ENCODE measurements at places on chromosomes 5 and 9.

- no peak for DNase-seq
Measured at GRCh38 chr9:92592946-92593861, 57.4 kb upstream of the ECM2 start.

- DNase-seq, result no peak
Measured at GRCh38 chr5:174177531-174177930, 132.0 kb downstream of the NSG2 start.

GRCh38 chr9:35350212-35350611, 139.7 kb upstream of the RUSC2 start:
- DNase-seq, result no peak

DNA sequence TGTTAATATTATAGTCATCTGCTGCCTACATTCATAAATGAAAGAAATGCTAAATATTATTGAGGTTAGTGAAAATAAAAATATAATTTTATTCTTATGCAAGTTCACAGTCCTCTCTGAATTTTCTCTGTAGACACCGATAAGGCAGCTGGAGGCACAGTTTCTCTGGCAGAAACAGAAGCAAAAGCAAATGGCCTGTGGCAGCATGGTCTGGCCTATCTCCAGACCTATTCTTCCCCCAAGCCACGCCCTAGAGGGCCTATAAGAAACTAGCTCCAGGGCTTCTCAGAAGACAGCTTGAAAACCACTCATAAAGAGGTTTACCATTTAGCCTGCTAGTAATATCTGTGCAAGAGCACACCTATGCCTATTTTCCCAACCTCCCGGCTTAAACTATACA, 28.4 kb downstream of the MRPS27 start:
- DNase-seq, result no peak

DNA sequence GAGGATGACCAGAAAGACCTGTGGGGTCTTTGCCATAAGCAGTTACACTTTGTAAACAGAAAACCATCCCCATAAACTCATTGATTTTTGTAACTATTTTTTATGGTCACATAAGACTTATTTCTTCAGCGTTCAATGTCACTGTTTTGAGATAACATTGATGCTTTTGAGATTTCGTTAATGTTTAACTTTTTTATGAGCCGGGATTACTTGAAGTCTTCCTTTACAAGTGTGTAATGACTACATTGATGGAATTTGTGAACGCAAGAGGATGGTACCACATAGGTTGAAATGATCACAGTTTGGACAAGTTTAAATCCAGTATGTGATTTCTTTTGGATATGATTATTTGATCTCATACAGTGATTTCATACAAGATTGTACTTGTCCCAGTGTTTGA, 1.8 kb downstream of the SLC12A2 start:
- no peak for DNase-seq

DNA sequence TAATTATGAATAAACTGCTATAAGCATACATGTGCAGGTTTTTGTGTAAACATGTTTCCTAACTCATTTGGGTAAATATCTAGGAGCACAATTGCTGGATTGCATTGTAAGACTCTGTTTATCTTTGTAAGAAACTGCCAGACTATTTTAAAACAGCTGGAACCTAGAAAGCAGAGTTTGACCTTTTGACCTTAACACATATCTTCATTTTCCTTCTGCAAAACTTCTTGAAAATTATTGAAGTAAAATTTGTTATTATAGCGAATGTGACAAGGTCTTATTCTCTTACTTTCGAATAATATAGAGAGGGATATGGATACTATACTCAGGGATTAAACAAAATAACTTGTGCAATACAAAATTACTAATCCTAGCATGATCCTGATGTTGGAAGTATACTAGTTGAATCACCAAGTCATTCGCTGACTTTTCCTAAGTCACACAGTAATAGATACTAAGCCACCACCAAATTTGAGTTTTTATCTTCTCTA, 3.2 kb upstream of the ANXA1 start:
- no peak for DNase-seq

DNA sequence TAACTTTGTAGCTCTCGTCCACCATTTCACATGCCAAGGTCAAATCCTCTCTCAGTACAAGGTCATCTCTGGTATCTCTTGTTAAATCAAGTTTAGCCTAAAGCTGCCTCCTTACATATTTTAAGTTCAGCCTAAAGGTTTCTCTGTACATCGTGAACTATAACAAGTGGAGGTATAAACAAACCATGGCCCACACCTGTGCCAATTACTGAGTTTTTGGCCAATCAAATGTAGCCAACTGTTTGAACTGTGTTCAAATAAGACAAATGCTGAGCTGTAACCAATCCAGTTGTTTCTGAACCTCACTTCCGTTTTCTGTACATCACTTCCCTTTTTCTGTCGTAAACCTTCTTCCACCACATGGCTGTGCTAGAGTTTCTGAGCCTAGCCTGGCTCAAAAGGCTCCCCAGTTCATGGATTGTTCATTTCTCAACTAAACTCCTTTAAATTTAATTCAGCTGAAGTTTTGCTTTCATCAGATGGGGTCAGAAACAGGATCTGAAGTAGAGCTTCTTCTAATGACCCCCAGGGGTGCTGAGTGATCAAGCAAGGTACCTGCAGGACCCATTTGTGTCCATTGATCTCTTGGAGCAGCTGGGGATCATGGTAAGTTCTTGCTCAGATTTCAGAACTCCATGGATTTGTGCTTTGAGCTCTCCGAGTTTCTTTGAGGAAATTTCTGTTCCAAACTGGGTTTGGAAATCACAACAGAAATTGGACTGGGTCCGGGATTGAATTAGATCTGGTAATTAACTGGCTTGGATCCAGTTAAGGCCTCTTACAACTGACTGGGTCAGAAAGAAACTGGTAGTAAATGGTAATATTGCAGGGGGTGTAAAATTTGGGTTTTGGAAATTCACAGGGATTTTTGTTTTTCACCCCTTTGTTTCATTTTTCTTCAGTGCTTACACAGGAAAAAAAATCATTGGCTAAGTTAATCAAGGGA, 11.0 kb upstream of the NANS start:
- DNase-seq, result no peak
